AG04449 (cell line): ENCODE measurements at places on chromosomes 11 and 22.

- DNase-seq = no peak
These were observed 54.4 kb downstream of the LINC01488 start for GRCh38 chr11:69535908-69536307.

DNA sequence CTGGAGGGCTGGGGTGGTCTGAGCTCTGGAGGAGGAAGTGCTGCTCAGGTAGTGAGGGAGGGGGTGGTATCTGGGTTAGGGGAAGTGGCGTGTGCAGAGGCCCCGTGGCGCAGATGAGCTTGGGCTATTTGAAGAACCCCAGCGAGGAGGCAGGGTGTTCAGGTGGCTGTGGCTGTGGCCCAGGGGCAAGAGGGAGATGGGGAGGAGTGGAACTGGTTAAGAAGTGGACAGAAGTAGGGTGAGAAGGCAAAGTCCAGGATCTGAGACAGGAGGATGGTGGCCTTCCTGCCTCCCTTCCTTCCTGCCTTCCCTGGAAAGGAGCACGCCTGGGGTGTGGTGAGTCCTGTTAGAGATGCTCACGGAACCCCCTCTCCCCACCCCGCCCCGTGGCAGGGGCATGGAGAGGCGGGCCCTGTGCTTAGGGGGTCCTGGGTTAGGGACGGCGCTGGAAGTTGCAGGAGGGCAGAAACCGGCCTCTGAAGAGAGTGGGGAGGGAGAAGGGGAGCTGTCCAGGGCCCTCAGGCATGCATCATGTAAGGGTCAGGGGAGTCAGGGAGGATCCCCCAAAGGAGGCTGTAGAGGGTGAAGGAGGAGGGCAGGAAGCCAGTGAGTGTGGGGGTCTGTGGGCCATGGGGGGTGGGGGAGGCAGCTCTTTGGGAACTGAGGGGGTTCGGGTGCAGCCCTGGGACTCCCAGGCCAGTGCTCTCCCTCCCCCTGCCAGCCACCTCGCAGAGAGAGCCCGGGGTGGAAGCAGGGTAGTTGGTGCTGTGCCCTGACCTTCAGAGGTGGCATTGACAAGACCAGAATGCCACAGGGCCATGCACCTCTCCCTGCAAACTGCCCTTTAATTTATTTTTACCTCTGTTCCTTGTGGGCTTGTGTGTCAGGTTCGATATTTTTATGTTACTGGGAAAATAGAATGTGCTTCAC, 63.7 kb upstream of the PARVG start:
- no peak for DNase-seq

- DNase-seq = no peak
These were observed 11.0 kb downstream of the OR51E1 start for GRCh38 chr11:4654635-4655369.

- no peak for DNase-seq
These were observed 43.4 kb downstream of the PISD start for GRCh38 chr22:31618471-31619176.

- no peak for DNase-seq
These were observed 165.2 kb upstream of the TBCEL start for GRCh38 chr11:120858740-120859139.

- DNase-seq = peak; percentile 29
These were observed at the start of gene TRMU for GRCh38 chr22:46335201-46336118. TRMU (plus strand) TSS chr22:46335714; CDS start chr22:46335765, 51 bp downstream.

- no peak for DNase-seq
These were observed 64.0 kb upstream of the SLC6A5 start for GRCh38 chr11:20535271-20535881.
